ENCODE measurements at places on chromosomes 2 and 18.

GRCh38 chr2:85899284-85899683, 10.5 kb upstream of the ST3GAL5 start:
- DNase-seq: no peak

- DNase-seq: no peak
Measured at GRCh38 chr2:48865704-48866103, 110.2 kb upstream of the LHCGR start.

DNA sequence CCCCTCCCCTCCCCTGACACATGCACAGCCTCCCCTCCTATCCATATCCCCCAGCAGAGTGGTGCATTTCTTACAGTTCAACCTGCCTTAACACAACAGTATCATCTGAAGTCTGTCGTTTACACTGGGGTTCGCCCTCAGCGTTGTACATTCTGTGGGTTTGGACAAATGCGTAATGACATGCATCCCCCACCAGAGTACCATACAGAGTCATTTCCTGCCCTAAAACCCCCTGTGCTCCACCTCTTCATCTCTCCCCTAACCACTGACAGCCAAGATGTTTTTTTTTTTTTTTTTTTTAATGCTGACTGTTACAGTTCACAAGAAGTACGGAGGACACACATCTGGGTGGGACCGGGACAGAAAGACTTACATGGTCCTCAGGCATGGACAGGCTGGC, 22.6 kb downstream of the POMC start:
- DNase-seq: no peak

DNA sequence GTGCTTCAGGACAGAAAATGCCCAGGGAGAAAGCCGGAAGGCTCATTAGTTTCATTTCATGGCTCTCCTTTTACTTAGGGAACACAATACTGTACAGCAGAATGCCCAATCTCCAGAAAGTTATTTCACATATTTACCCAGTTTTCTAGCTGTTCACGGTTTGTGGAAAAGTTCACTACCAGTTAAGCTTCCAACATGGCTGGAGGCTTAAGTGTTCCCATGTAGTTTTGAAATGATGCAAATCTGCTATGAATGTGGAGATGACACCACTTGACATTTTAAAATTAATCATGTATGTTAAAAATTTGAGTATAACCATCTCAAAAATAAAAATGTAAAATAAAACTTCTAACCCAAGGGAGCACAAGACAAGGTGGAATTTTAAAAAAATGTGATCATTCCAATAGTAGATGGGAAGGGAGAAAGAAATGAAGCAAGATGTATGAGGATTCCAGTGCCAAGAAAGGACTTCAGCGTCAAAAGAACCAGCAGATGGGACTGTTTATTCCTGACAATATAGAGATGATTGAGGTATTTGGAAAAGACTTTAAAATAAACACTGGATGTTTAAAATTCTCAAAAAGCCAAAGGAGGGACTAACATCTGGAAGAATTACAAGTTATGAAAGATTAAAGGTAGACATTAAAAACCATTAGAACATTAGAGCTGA, 60.9 kb upstream of the OSR1 start:
- DNase-seq: no peak

DNA sequence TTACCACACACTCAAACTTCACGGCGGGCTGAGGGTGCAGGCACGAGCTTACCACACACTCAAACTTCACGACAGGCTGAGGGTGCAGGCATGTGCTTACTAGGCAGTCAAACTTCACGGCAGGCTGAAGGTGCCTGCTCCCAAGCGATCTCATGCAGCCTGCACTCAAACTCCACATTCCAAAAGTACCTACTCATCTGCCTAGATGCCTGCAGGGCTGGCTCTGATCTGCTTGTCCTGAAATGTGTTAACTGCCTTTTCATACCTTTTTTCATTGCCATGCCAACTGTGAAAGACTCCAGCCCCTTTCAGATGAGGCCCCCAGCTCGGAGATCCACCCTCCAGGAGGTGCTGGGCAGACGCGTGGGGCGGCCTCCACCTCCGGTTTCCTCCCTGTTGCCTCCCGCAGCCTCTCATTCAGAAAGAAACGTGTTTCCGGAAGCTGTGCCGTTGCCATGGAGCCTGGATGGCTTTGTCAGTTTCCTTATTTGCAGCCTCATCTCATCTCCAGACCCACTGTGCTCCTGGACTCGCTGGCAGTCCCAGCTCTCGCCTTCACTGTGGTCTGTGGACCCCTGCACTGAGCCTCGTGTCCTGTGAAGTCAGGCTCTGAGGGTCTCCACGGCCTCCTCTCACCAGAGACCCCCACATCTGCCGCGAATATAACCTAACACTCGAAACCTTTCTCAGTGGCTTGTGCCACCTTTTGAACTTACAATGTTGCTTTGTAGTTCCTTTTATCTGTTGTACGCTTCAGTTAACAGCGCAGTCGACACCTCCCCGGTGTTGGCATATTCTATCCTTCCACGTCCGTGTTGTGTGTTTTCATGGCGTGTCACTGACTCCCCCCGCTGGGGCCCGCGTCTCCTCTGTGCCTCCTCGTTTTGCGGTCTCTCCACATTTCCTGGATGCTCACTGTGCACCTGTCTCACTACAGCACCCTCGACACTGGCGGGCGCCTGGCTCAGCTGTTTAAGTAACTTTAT, 106.1 kb upstream of the ALKAL2 start:
- DNase-seq: no peak

DNA sequence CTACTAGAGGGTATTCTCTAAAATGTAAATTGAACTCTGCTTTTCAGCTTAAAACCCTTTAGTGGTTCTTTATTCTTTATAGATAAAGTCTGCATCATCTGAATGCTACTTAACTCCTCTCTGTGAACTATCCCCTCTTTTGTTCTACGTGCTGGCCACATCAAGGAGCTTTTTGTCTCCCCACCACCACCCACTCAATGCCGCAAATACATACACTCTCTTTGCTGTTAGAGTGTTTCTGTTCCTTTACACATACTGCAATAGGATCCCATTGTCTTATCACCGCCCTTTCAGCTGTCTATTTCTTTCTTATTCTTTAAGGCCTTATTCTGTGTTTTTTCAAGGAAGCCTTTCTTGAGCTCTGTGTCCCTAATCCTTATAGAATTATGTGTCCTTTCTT, 83.3 kb downstream of the EML4 start:
- no peak for DNase-seq

DNA sequence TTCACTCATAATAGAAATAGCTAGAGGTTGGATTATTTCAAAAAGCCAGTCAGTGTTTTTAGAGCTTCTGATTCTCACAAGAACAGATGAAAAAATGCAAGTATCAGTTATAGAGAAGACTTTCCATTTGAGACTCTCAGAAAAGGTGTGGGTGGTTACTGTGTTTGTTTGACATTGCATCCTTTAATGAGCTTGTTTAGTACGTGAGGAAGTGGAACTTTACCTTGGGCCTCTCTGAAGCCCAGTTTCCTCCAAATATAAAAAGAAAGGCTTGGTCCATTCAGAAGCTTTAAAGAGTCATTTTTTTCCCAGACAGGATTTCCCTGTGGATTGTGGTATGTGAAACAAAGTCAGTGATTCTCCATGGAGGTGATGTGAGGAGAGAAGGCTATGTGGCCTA, 89.9 kb upstream of the RANBP2 start:
- no peak for DNase-seq

DNA sequence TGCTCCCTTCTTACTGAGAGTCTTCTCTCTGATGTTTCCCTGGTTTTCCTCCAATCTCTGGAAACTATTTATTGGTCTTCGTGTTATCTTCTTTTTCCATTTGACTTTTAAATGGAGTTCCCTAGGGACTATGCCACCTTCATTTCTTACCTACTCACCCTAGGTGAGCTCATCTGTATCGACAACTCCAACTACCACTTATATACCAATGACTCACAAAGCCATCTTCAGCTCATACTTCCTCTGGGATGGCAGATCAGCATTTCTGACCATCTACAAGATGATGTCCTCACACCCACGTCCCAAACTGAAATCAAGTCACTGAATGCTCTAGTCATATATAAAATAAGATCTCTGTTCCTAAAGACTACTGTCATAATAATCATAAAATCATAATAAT, 40.6 kb downstream of the CFAP210 start:
- no peak for DNase-seq

DNA sequence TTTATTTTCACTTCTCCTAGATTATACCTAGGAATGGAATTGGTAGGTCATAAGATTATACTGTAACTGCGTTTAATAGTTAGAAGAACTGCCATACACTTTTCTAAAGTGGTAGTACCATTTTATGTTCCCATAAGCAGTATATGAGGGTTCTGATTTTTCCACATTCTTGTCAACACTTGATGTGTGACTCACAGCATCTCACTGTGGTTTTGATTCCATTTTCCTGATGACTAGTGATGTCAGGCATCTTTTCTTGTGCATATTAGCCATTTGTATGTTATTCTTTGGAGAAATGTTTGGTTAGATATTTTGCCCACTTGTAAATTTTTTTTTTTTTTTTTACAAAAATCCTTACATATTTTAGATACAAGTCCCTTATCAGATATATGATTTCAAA, 2.3 kb downstream of the DCAF17 start:
- no peak for DNase-seq

- DNase-seq: no peak
Measured at GRCh38 chr2:159961037-159961436, 101.4 kb downstream of the PLA2R1 start.

DNA sequence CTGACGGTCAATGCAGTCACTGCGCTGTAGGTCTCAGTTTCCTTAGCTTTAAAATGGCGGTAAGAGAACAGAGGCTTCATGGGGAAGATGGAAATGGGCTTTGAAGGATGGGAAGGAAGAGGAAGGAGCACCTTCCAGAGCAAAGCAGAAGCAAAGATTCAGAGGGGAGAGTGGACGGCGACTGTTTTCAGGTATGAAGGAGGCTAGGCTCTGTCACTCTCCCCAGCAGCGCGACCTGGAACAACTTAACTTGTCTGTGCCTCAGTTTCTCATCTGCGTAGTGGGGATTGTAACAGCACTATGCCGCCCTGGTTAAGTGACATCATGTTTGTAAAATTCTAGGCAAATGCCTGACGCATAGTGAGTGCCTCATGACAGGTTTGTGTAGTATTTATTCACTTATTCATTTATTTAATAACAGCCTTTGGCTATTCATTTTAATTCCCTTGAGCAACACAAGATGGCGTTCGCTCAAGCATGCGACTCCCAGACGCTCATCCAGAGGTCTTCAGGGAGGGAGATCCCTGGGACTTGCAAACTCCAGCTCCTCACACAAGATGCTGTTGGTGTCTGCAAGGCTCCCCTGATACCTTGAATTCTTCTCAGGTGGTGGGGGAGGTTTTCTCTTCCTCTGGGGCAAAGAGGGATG, 336.3 kb downstream of the DYSF start:
- DNase-seq: peak; percentile 48

GRCh38 chr2:120391911-120392665, 46.2 kb downstream of the INHBB start:
- DNase-seq: no peak

DNA sequence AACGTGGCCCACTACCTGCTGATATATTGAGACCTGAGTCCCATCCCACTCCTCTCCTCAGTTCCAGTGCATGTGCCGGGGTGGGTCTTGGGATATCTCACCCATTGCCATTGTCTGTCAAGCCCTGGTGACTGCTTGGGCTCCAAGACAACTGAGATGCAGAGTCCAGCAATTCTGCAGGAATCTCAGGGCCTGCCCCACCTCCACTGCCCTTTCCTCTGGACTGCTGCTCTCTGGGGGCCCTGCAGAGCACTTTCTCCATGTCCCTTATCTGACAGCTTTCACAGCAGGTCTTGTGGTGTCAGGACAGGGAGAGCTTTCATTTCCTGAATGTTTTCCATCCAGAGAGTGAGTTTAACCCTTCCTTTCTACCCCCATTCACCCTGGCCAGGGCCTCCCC, 152.9 kb downstream of the ARL4C start:
- DNase-seq: no peak

GRCh38 chr2:73202156-73203054, at the start of gene NOTO:
Gene NOTO (plus strand): TSS chr2:73202574. CDS start chr2:73202667, 93 bp downstream.
- no peak for DNase-seq

GRCh38 chr18:26703170-26703930, 155.0 kb upstream of the KCTD1 start:
- DNase-seq: no peak

DNA sequence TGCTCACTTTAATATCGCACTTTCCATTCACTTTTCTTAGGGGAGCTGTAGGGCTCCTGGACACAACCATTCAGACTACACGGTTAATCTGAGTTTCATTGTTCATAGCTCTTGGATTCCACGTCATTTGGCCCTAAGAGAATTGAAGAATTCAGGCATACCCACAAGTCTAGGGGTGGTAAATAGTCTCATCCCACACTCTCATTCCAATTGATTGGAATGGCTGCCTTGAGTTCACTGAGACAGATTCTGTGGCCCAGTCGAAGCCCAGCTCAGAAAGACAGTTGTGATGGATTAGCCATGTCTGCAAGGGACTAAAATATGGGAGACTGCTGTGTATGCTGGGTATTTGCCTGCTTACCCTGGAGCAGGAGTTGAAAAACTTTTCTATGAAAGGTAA, 124.6 kb downstream of the TFCP2L1 start:
- DNase-seq: no peak

GRCh38 chr2:181431674-181432073, 25.5 kb upstream of the ITGA4 start:
- no peak for DNase-seq

- no peak for DNase-seq
Measured at GRCh38 chr2:229181641-229182040, 89.4 kb downstream of the PID1 start.

DNA sequence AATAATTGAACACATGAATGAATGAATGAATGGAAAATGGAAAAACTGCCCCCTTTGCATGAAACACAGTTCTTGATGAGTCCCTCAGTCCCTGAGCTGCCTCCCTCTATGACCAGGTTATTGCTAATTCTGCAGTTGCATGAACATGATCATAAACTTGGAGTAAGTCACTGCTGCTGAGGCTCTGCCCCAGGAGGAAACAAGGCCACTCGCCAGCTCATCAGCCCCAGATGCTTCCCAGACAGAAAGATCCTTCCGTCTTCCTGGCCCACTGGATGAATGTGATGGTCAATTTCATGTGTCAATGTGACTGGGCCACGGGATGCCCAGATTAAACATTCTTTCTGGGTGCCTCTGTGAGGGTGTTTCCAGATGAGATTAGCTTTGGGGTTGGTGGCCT, 16.4 kb downstream of the GPR45 start:
- no peak for DNase-seq

- no peak for DNase-seq
Measured at GRCh38 chr2:55590810-55591440, 26.5 kb downstream of the PPP4R3B start.

DNA sequence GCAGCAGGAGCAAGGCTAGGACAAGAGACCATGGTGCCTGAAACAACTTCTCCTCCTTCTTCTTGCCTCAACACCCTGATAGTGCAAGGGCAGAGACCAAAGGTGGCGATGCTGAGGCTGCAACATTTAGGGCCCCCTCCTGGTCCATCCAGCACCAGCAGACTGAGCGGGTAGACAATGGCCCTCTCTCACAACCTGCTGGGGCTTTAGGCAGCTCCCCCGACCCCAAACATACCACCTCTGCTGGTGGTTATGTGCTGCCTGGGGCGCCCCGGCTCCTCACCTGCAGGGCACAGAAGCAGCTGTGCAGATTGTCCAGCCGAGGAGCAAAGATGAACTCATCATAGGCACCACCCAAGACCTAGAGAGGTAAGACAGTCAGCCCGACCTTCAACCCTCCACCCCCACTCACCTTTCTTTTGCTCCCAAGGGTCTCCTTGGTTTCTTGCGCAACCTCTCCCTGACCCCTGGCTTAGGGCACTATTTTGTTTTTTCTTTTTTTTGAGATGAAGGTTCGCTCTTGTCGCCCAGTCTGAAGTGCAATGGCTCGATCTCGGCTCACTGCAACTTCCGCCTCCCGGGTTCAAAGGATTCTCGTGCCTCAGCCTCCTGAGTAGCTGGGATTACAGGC, 3.5 kb downstream of the DNPEP start:
- no peak for DNase-seq

GRCh38 chr18:8972116-8972515, 130.4 kb upstream of the NDUFV2 start:
- no peak for DNase-seq

Data from tibial artery (tissue), 4 donors.